Dermis blood vessel endothelial cell (primary cell): ENCODE measurements at places on chromosomes 6 and 20. TPM values are rescaled to one million over a fixed set of nuclear protein-coding genes. Genes with fewer than 3 reads are reported as not detected.

- DNase-seq: peak; percentile 90
Observed at GRCh38 chr6:137233911-137234863, 15.0 kb upstream of the IFNGR1 start.

Gene WFDC5
- not detected in 2 replicates for total RNA-seq

Gene LAMA2
- 0.17 and 0.74 TPM in 2 replicates for total RNA-seq

DNA sequence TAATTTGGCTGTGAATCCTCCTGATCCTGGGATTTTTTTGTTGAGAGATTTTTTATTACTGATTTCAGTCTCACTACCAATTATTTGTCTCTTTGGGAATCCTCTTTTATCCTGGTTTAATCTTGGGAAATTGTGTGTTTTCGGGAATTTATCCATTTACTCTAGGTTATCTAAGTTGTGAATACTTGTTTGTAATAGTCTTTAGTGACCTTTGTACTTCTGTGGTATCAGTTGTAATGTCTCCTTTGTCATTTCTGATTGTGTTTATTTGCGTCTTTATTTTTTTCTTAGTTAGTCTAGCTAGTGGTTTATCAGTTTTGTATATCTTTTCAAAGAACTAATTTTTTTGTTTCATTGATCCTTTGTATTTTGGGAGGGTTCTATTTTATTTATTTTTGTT is 27.3 kb upstream of the ZNF337 start:
- no peak for DNase-seq

Gene SUMO4
- 1.0 and 1.3 TPM in 2 replicates for total RNA-seq

GRCh38 chr6:16633465-16633864 is 127.8 kb downstream of the ATXN1 start:
- no peak for DNase-seq

Gene PXMP4
- 4.3 and 5.0 TPM in 2 replicates for total RNA-seq

Gene ZNF334
- 0.34 and 2.8 TPM in 2 replicates for total RNA-seq

DNA sequence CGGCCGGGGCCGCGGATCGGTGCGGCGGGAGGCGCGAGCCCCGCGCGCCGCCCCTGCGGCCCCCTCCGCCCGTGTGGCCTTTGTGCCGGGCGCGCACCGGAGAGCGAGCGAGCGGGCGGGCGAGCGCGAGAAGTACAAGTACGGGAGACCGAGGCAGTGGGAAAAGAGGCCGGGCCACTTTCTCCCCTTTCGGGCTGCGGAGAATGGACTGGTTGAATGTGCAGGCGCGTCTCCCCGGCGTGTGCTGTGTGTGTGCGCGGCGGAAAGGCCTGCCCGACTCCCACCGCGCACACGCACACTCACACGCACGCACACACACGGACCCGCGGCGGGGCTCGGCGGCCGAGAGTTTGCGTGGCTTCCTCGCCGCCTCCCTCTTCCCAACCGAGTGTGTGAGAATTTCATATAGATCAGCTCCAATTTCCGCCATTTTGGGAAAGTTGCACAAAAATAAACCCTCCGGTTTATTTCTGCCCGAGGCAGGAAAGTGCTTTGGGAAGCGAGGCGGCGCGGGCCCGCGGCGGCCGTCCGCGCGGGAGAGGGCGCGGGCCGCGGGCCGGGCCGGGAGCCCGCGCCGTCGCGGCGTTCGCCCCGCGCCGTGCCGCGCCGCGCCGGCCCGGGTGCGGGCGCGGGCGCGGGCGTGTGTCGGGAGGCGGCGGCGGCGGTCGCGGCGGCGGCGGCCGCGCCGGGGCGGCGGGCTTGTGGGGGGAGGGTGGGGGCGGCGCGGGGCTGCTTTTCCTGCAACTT is 1.1 kb downstream of the L3MBTL3 start:
- DNase-seq: peak; percentile 58

DNA sequence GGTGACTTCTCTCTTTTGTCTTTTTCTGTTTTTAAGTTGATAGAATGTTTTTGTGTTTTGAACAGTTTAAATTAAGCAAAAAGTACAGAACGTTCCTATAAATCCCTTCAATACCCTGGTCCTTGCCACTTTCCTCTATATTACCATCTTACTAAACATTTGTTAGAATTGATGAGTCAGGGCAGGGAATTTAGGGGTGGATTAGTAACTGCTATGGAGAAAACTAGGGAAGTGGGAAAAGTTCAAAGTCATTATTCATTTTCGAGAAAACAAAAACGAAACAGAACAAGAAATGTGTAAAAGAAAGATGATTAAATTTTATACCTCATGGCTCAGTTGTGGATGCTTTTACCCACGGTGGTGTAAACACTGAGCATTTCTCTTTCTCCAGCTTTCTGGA is 240.4 kb upstream of the SULF2 start:
- no peak for DNase-seq

Gene PACRG
- total RNA-seq: 0.14 and 0.17 TPM in 2 replicates

- no peak for DNase-seq
Observed at GRCh38 chr6:22194188-22194921, 102.5 kb downstream of the PRL start.

DNA sequence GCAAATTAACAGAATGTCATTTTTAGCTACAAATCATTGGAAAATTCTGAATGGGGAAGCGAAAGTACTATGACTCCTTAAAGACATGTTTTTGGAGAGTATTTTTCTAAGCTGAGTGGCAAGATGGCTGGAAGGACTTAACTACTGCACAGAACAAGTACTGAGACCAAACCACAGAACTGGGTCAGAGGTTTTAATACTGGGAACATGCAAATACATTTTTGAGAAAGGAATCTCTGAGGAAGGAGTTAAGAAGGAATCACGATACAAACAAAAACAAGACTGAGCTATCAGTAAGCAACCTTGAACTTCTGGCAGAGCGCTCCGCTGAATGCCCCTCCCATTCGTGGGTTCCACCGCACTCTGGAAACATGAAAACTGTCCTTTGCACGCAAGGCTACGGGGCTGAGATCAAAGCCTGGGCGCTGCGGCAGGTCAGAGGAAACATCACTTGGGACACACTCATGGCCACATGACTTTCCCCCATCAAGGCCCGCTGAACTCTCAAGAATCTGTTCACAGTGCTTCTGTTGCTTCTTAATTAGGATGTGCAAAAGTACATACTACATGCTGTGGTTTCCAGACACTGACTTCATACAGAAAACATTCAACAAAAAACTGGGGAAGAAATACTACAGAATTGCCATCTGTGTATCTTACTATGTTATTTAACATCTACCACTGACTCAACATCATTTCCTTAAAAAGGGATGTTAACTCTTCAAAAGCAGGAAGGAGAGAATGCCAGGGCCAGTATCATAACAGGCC is 27.8 kb downstream of the SLC23A2 start:
- DNase-seq: peak; percentile 86

GRCh38 chr6:3442431-3443220 is 14.2 kb downstream of the SLC22A23 start:
- DNase-seq: no peak

GRCh38 chr6:16239798-16240123 is 1.4 kb downstream of the GMPR start:
- peak; percentile 93 for DNase-seq

DNA sequence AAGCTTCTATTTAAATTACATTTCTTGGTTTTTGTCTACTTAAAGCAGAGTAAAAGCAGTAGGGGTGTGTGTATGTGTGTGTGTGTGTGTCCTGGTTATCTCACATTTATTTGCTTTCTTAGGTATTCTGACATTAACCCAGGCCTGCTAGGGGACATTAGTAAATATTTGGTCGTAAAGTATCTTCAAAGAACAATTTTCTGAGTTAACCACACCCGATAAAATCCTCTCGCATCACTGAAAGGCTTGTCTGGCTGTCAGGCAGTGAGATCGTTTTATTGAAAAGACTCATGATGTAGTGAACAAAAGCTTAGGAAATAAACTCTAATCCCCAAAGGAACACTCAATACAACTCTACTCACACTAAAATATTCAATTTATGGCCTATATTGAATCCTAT is 77.9 kb downstream of the ZNF217 start:
- no peak for DNase-seq

Gene ARFGEF3
- total RNA-seq: 2.0 and 5.8 TPM in 2 replicates

GRCh38 chr20:41715526-41715925 is 97.3 kb upstream of the CHD6 start:
- DNase-seq: no peak

DNA sequence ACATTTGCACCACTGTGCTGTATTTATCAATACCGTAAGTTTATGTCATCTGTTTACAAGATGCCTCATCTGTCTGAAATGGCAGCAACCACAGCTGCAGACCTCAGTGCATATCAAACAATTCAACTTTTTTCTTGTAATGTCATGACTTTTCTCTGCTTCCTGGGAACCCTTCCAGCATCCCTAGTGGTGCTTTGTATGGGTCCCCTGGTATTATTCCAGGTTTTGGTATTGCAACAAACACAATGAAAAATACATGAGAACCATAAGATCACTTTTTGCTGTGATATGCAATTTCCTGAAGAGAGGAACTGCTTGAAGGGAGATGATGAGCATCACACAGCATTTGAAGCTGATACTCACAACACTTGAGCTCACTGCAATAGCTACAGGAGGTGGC is 12.0 kb upstream of the TXNDC5 start:
- no peak for DNase-seq

- DNase-seq: no peak
Observed at GRCh38 chr6:35054106-35054742, 86.9 kb downstream of the TCP11 start.

DNA sequence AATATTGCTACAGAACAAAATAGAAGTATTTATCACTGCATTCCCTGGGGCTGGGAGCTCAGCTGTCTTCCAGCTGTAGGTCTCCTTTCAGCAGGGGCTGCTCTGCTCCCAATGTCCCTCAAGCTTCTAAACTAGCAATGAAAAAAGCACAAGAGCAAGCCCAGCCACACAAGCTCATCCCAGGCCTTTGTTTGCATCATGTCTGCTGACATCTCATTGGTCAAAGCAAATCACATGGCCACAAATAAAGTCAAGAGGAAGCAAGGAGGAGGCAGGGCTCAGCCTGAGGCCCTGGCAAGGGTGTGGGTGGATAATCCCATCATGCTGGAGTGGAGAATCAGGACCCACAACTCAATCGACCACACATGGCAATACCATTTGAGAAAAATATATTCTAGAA is 2.2 kb upstream of the BFSP1 start:
- DNase-seq: peak; percentile 52

Gene BCAS1
- not detected in 2 replicates for total RNA-seq

GRCh38 chr6:75748743-75749538 is at the start of gene MYO6:
Gene MYO6, plus strand, starts transcription at chr6:75749239. Its CDS starts 68,309 bp downstream, at chr6:75817548.
- DNase-seq: peak; percentile 73

DNA sequence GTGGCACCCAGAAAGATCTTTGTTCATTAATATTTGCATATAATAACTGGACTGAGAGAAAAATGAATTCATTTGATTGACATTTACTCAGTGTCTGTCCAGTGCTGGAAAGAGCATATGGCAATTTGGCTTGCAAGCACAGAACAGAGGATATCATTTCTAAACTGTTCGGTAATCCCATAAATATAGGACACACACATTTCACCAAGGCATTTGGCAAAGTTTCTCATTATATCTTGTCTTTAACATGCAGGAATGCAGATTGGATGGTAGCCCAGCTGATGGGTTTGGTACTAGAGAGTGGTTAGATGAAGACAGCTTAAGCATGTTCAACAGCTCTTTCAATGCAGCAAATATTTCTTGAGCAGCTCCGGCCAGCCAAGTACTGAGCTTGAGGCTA is 259.2 kb downstream of the PRKN start:
- DNase-seq: no peak

Gene ACOT13
- total RNA-seq: 3.7 and 9.2 TPM in 2 replicates

Gene C6orf15
- 0.14 TPM in 1 of 2 replicates, not detected in the other for total RNA-seq

Gene CGA
- not detected in 2 replicates for total RNA-seq

DNA sequence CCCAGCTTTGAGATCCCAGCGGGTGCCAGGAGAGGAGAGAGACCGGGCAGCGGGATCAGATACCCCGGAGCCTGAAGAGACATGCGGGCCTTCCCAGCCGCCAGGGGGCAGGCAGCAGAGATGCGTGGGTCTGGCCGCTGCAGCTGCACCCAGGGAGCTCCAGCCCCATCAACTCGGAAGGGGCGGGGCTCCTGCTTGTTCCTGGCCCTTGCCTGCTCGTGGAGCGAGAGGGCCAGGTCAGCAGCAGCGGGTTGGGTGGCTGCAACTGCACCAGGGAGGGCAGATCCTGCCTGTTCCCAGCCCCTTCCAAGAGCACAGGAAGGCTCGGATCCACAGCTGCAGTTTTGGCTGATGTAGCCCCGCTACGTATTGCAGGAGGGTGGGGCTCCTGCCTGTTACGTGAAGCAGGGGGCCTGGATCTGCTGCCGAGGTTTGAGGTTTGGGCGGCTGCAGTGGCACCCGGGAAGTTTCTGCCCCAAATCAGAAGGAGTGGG is 532.8 kb downstream of the RFPL4B start:
- no peak for DNase-seq

DNA sequence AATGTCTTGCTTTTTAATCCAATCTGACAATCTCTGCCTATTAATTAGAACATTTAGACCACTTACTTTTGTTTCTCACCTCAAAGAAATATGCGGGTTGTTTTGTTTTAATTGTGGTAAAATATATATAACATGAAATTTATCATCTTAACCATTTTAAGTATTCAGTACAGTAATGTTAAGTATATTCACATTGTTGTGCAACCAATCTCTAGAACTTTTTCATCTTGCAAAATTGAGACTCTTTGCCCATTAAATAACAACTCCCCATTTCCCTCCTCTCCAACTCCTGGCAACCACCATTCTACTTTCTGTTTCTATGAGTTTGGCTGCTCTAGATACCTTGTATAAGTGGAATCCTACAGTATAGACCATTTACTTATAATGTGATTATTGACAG is 13.8 kb upstream of the TCP11 start:
- no peak for DNase-seq

DNA sequence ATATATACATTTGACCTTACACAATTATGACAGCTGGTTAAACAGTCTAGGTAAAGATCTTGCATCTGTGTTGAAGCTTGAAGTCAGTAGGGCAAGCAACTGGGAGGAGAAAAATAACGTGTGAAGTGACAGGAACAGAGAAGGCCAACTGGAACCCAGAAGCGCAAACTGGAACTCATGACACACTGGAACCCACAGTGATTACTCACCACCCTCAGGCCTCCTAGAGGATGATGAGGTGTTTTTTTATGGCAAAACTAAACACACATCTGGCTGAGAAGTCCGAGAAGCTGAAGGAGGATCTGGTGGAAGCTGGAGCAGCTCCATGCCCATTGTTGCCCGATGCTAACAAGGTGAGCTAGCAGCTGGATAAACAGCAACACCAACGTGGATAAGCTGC is 108.1 kb downstream of the TMEM200A start:
- no peak for DNase-seq

Gene ECI2
- total RNA-seq: 80.7 and 92.1 TPM in 2 replicates

Gene FKBP1C
- total RNA-seq: 0.17 and 4.4 TPM in 2 replicates

DNA sequence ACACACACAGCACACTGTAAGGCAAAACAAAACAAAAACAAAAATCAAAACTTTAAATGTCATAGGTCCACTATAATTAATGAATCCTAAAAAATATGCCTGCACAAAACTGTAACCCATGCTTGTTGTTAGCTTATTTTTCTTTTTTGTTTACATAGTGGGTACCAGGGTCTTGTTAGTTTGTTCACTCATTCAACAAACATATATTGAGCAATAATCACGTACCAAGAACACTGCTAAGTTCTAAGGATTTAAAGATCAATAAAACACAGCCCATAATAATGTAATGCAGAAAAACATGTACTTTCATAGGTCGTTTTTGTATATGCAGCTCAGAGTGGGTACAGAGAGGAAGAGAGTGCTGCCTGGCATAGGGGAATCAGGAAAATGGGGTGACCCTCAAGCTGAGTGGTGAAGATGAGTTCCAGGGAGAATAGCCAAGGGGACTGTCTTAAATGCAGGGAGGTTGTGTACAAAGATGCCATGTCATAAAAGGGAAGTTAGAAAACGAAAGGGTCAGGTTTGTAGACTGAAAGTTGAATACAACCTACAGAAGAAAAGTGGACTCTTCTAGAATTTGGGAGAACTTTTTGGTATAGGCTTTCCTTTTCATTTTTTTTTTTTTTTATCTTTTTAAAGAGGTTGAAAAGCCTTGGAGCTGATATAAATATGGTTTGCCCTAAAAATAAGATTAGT is 113.3 kb upstream of the TBX18 start:
- DNase-seq: no peak

Gene CDSN
- total RNA-seq: not detected in 2 replicates

Gene HTR1E
- not detected in 2 replicates for total RNA-seq
